ENCODE measurements at places on chromosomes 6 and 20. TPM values are rescaled to one million over a fixed set of nuclear protein-coding genes. Genes with fewer than 3 reads are reported as not detected.

DNA sequence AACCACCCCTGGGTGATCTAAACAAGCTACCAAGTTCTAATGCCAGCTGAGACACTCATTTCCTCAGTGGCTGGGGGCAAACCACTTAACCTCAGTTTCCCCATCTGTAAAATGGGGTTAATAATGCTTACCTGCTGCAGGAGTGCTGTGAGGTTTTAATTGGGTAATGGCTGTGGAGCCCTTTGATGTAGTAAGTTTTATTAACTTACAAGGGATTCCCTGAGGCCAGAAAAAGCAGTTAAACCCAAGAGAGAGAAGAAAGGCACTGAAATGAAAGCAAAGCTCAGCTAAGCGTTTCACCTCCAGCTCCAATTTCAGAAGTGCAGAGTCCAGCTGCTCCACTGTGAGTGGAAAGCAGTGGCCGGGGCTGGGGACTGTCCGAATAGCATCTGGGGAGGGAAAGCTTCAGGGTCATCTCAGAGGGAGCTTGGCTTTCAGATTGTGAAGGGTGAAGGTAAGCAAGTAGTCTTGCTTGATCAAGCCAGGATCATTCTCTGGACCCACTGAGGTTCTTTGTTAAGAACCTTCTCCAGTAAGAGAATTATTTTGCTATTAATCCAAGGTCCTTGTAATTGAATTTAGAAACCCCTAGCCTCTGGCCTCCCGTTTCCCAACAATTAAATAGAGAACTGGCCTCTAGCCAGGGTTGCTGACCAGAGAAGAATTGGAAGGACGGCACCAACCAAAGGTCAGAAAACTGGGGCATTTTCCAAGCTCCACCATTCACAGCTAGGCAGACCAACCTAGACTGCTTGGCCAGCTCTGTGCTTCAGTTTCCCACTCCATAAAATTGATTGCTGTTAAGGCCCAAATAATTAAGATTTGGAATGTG lies 20.9 kb upstream of the TCP11 start:
- DNase-seq: no peak

GRCh38 chr6:82988930-82989351 lies 76.7 kb downstream of the UBE3D start:
- DNase-seq: no peak

- DNase-seq: no peak
These were observed 358.2 kb downstream of the PLCB1 start for GRCh38 chr20:8490076-8490830.

GRCh38 chr20:313948-314347 lies 11.4 kb upstream of the SOX12 start:
- DNase-seq: no peak

The PPP1R3G gene
- polyA plus RNA-seq: 4.1 TPM
